Stimulated activated CD4-positive, alpha-beta T cell treated with anti-CD3 and anti-CD28 coated beads, Interleukin-4, amount 100 ng/mL, for 4 hours (primary cell): ENCODE measurements at places on chromosomes 6 and 20.

- no peak for DNase-seq
Observed at GRCh38 chr6:127971386-127971785, 70.5 kb upstream of the THEMIS start.

GRCh38 chr6:116307001-116307400, 27.3 kb upstream of the TSPYL1 start:
- DNase-seq = no peak

DNA sequence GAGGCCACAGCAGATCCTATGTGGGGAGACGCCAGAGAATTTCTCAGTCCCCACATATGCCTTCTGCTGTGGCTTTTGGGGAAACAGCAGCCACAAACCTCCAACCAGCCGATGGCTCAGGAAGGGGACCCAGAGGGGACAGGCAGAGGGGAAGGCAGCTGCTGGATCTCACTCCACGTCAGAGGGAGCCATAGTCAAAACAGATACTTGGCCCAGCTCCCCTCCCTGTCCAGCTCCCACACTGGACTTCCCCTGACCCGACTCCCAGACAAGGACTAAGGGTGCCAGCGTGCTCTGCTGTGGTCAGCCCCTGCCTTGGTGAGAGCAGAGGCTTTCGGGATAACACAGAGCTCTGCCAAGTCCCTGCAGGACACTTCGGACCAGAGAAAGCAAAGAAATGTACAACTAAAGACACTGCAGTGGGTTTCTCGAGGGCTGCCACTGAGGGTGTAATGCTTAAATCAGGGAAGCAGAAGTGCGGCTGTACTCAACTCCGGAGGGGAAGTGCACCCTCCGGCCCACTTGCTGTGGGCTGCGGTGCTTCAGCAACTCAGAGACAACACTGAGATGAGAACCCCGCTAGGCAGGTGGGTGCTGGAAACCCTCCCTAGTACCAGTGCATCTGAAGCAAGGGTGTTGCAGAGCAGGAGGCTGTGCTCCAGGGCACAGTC, 47.2 kb downstream of the RRBP1 start:
- no peak for DNase-seq

DNA sequence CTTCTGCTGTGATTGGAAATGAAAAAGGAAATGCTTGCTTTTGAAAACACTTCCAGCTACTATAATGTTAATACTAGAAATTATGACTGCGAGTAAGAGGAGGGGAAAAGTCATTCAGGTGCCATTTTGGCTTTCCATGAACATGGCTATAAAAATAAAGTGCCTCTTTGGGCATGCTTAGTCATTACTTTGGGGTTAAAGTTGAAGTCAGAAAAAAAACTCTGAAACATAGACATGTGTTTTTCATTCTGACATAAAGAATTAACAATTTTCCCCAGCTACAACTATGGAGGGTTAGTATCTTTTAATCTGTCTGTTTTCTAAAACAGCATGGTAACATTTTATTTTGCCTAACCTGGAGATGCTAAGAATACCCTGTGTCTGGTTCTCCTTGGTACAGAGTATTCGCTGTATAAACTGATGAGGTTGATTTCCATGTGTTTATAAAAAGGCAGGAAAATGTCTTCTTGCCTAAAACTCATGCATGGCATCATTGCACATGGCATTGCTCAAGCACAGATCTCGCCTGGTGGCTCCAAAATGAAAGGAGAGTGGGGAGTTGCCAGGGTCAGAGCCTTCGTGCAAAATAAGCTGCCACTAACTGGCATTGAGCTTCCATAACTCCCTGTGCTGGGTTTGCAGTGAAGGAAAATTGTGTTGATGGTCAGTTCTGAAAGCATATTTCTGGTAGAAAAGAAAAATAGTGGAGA, 188.9 kb downstream of the KCNQ5 start:
- DNase-seq = no peak

- DNase-seq = no peak
Observed at GRCh38 chr6:57261926-57262325, 39.8 kb upstream of the RAB23 start.

DNA sequence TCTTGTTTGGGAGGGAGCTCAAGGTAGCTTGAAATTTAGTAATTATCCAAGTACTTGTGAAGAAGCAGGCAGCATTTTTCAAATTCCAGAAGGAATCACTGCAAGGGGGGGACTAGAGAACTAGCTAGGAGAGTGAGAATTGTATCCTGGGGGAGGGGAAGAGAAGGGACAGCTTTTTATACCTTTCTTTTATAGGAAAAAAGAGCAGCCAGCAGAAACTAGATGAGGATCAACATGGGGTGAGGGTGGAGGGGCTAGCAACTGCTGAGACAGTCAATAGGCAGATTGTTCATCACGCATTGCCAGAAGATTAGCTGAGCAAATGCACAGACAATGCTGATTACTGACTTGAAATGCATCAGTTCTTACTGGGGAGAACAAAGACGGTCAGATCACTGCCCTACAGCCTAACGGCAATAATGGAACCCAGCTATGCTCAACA, 514.3 kb upstream of the CITED2 start:
- DNase-seq = no peak

DNA sequence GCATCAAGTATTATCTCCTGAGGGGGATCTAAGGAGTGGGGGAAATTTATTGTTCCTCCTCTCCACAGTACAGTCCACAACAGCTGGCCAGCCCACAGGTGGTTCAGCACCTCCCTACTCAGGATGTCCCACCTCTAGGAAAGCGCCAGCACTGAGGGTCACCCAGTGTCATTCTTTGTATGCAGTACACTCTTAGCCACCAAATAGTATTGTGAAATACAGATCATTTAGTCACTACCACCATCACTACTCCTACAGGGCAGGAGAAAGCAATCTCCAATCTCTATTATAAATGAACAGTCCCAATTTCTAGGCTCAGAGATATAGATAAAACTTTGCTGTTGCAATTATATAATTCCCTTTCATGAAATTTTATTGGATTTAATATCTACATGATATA, 6.3 kb upstream of the ZNF76 start:
- no peak for DNase-seq

GRCh38 chr6:134519465-134519864, 201.6 kb upstream of the SGK1 start:
- DNase-seq = peak; percentile 8
